ENCODE measurements at places on chromosomes 16 and 17.

DNA sequence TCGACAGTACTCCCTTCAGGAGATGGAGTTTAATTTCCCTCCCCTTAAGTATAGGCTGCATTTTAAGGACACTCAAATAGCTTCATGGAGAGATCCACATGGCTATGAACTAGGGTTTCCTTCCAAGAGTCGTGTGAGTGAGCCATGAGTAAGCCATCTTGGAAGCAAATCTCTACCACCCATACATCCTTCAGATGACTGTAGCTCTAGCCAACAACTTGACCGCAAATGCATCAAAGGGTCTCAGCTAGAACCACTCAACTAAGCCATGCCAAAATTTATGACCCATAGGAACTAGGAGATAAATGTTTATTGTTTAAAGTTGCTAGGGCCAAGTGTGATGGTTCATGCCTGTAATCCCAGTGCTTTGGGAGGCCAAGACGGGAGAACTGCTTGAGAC, 43.4 kb downstream of the METTL16 start:
- DNase-seq: no peak

- DNase-seq: no peak
These were observed 1.8 kb upstream of the APRT start for GRCh38 chr16:88813269-88814143.

DNA sequence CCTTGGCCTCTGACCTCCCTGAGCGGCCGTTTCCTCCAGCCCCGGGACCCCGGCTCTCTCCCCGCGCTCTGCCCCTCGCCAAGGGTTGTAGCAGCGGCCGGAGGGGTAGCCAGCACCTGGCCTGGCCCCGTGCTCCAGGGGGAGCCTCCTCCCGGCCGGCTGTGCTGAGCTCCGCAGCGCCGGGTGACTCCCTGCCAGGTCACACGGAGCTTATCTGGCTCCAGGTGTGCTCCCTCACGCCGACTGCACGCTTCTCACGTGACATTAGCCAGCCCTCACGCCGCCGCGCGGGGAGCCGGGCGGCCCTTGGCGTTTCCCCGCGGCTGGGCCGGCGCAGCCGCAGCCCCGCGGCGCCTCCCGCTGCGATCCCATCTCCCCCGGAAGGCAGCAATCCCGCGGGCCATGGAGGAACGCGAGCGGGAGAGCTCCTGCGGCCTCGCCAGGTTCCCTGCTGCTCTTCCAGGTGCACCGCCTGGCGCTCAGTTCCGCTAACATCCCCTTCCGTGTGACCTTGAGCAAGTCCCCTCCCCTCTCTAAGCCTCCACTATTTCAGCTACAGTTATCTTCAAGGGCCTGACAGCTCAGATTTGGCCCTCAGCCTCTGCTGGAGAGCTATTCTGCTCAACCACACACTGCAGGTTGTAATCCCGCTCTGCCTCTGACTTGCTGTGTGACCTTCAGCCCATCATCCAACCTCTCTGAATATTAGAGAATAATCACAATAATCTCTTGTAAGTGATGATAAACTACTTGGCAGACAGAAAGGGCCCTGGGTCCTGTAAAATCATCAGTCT, 3.4 kb downstream of the MYO18A start:
- no peak for DNase-seq

DNA sequence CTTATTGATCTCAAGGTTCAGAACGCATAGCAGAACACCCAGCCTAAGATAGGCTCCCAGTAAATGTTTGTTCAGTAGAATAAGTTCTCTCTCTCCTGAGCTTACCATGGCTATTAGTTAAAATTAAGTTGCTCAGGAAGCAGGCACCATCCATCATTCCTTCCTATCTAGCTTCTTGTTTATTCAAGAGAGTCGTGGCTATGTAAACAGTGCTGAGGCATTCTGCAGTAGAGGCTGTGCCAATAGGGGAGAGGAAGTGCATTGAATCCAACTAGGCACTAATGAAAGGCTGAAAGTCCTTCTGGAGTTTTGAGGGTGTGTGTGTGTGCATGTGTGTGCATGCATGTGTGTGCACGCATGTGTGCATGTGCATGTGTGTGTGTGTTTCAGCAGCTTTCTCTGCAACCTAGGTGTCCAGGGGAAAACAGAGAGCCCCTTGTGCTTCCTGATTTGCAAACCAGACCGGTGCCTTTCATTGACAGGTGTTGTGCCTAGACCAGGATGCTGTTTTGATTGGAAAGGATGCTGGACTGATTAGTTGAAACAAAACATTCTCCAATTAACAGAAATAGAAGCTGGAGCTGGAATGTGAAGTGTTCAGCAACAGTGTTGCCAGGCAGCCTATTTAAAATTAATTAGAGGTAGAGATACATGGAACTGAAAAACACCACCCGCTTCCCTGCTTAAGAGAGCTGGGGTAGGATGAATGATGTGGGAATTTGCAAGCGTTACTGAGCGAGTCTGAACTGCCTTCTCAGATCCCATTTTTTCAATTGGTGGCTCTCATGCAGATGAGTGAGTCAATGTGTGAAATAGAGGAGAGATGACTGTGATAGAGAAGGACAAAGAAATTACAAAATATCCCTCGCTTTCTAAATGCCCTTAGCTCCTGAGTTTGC, 103.3 kb upstream of the CLEC3A start:
- DNase-seq: no peak

DNA sequence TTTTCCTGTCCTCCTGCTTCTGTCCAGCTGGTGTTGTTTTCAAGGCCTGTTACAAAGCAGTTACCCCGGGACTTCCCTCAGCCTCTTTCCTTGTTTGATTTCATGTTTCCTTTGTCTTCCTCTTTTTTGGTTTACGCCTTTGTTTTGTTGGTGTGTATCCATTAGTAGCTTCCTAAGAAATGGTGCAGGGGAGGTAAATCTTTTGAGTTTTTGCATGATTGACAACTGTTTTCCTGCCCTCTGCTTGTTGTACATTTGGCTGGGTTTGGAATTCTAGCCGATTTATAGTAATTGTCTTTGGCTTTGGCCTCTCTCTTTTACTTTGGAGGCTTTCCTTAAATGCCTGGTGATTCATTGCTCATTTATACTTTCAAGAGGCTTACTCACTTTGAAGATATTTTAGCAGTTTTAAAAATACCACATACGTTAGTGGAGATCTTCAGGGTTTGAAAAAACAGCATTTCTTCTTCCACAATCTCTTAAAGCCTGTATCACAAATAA, 32.8 kb downstream of the DNAH2 start:
- no peak for DNase-seq

- DNase-seq: no peak
These were observed 156.6 kb downstream of the ANKFN1 start for GRCh38 chr17:56309897-56310296.

GRCh38 chr16:264440-264951, 11.2 kb downstream of the RGS11 start:
- DNase-seq: no peak

GRCh38 chr17:15085890-15086677, 179.0 kb downstream of the PMP22 start:
- no peak for DNase-seq

DNA sequence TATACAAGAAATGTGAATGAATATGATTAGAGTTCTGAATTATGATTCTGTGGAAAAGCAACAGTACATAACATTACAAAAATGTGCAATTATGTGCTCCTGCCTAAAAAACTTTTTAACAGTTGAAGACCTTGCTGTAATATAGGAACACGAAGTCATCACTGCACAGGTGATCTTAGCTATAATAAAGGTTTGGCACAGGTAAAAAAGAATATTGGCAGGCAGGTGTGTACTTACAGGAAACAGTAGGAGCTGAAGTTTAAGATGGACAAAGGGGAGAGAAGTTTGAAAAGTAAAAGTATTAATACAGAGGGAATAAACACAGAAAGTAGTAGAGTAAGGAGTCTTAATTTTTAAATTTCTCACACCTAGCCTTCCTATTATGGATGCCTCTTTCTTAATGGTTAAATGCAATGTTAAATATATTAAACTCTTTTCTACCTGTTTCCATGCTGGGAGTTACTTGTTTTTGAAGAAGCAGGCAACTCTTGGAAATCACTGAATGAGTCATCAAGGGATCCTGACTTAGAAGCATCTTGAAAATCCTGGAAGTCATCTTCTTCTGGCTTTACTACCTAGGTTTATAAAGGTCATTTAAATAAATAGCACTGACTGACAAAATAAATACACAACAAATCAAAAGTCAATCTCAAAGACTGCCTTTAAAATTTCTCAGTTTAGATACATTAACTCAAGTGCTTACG, 40.7 kb downstream of the SYNRG start:
- no peak for DNase-seq

DNA sequence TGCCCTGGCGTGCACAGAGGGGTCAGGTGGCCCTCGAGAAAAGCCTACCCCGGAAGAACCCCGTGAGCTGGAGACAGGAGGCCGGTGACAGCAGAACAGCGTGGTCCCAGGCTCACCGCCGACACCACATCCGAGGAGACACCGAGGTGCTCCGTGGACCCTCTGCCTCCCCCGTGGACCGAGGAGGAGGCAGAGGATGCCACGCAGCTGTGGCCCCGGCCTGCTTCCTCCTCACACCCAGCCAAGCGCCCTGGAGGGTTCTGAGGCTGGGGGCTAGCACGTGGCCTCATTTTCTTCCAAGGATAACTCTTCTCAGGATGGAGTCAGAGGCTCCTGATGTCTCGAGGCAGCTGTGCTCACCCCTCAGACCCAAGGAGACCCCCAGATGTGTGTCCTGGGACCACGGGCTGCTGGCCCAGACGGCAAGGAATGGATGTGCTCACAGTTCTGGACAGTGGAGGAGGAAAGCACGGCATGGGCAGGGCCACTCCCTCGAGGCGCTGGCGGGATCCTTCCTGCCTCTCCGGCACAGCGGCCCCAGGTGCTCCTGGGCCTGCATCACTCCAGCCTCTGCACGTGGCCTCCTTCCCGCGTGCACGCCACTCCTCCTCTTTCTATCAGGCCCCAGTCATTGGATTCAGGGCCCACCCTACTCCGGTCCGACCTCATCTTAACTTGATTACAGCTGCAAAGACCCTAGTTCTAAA, 4.4 kb upstream of the PVALEF start:
- DNase-seq: no peak

DNA sequence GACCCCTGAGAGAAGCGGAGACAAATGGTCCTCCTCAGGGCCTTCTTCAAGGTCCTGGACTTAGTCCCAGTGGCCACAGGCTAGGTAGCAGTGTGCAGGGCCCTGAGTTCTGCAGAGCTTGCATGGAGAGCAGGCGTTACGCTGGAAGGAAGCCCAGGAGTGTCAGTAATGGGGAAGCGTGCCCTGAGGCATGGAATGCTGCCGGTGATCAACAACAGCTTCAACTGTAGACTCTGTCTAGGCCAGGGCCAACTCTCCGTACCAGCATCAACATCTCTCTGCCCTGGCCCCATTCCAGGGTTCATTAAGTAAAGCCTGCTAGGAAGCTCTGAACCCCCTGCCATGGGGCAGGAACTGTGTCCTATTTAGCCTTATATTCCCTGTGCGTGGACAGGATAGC, 568 bp upstream of the TNK1 start:
- no peak for DNase-seq

DNA sequence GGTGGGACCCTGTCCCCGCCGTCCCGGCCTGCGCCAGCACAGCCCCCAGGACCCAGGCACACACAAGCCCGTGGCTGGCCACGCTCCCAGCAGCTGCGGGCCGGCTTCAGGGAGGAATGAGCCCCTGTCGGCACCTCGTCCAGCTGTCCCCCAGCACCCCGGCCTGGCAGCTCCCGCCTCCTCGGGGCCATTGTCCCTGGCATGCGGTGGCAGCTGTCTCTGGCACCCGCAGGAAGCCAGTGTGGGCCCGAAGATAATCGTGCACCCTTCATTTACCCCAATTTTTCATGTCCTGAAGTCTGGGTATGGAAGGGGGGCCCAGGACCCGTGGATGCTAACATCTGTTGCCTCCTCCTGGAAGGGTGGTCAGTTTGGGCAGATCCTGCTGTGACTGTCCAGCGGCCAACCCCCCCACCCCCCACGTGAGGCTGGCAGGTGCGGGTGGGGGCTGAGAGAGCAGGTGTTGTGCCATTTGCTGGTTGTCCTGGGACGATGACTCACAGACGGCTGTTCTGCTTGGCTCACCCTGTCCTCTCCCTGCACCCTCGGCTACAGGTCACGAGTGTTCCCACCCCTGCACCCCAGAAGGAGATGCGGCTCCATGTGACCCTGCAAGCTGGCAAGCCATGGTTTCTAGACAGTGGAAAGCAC, 4.0 kb upstream of the LMF1 start:
- no peak for DNase-seq

DNA sequence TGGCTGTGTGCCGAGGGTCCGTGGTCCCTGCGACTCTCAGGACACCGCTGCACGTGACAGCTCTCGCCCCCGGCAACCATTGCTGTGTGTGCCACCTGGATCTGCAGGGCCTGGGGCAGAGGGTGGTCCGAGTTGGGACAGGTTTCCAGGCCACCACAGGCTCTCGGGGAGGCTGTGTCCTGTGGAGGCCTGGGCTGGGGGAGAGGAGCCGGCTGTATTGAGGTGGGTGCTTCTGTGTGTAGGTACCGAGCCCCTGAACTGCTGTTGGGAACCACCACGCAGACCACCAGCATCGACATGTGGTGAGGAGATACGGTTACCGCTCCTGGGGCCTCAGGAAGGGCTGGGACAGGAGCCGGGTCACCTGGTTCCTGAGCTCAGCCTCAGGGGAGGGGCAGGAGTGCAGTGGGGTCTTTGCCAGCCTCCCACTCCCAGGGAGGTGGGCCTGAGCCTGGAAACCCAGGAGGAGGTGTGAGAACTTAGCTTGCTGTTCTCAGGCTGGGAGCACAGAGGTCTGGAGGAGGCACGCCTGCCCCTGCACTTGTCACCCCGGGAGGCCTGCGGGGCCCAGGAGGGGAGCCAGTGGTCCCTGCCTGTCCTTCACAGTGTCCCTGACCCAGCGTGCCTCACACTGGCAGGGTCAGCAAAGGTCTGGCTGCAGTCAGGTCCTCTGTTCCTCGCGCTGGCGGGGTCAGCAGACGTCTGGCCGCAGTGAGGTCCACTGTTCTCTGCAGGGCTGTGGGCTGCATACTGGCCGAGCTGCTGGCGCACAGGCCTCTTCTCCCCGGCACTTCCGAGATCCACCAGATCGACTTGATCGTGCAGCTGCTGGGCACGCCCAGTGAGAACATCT, 7.3 kb downstream of the SPATA2L start:
- DNase-seq: no peak

DNA sequence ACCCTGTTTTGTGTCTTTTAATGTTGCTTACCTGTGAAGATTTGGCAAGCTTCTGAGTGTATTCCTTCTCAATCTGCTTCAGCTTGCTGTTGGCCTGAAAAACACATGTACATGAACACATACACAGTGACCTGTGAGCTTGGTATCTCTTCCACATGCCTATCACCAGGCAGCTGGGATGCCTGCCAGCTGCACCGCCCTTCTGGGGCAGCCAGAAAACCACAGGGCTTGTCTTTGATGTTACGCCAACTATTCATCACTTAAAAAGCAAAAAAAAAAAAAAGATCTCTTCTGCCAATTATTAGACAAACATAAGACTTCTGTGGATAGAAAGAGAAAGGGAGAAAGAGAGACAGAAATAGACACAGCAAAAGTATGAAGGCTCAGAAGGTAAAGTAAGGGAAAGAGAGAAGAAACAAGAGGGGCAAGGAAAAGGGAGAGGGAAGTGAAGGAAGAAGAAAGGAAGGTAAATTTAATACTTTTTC, 189.2 kb upstream of the AXIN2 start:
- DNase-seq: no peak

DNA sequence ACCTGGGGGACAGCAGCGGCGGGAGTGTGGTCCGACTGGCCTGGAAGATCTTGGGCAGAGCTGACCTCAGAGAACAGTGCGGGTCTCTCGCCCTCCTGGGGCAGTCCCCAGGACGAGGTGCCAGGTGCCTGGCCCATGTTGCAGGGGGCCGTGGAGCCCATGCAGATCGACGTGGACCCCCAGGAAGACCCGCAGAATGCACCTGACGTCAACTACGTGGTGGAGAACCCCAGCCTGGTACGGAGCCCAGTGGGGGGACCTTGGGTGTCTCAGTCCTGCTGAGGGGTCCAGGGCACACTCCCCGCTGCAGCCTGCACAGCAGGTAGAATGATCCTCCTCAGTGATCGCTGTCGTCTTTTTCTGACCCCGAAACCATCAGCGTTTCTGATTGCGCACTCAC, 1.4 kb downstream of the GPS1 start:
- no peak for DNase-seq
